ENCODE measurements at places on chromosomes 1 and 21.

DNA sequence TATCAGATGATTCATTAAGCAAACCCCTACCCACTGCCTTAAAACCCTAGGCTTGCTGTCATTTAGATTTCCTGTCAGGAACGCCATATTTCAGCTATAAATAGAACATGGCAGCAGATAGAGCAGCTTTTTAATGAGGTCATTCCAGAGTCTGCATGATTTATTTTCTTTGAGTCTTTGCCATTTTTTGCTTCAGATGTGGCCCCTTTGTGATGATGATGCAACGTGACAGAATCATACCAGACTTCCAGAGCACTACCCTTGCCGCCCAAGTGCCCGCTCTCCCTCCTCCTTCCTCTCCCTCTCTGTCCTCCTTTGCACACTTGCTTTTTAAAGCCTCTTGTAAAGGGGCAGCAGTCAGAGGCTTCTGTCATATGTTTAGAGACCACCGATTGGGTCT, 55.5 kb upstream of the TRIM67 start:
- no peak for DNase-seq

GRCh38 chr1:2443277-2444137, 31.1 kb upstream of the PEX10 start:
- no peak for DNase-seq

DNA sequence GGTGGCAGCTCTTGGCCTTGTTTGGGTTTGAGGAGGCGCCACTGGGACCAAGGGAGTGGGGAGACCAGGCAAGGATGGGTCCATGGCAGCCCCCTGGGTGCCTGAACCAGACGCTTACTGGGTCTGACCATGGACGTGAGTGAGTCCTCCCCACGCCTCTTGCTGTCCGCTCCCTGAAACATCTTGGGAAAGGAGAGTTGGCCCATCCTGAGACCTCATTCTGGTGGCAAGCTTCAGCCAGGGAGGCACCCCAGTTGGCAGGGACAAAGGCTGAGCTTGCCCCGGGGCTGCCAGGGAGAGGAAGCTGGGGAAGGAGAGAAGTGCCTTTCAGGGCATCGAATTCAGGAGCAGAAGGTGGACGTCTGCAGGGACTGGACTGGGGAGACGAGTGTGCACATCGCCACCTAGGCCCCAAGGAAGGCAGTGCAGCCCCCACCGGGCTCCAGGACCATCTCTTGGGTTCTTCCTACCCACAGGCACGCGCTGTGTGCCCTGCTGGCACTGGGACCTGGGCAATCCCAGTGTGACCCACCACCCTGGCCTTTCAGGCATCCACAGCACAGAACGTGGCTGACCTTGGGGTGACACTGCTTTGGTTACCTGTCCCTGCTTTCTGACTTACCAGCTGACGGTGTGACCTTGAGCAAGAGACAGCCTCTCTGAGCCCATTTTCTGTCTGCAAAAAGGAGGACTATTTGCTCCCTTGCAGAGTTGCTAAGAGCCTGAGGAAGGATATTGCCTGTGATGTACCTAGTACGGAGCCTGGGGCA, 132.9 kb upstream of the WNT4 start:
- DNase-seq, result no peak

DNA sequence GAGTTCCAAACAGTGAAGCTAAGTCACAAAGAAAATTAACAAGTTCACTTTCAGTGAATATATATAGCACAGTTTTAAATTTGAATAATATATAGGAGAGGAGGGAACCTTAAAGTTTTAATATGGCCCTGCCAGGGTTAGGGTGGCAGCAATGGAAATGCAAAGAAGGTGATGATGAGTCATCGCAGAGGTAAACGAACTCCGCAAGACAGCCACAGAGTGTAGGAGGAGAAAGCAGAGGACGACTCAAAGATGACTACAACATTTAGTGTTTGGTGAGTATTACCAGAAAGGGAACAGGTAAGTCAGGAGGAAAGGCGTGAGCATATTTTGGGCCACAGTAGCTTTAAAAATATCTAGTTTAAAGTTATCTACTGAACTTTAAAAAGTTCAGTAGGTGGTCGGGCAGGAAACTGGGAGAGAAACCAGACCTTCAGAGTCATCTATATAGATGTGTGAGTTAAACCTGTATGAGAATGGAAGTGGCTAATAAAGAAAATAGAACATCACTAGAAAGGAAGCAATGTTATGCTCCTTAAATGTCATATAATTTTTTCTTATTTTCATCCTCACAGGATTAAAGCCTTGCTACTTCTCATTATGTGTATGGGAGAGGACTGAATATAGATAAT, 75.7 kb downstream of the UCHL5 start:
- no peak for DNase-seq

DNA sequence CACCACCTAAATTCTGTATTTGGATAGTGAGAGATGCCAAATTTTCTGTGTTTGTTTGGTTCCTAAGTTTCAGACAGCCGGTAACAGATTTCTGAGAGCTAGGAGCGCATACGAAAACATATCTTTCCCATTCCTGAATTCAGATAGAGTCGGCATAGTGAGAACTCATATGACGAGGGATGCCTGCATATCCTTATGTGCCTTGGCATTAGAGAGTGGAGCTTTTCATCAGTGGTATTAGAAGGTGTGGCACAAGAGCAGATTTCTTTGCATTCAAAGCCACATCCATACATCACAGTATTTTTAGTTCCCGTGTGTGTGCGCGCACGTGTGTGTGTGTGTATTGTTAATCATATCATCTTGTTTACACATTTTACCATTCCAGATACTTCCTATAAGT, 85.8 kb downstream of the ATP5PO start:
- no peak for DNase-seq
